ENCODE measurements at places on chromosomes 12 and 14.

GRCh38 chr12:93223440-93224426 is 154.0 kb upstream of the NUDT4 start:
- DNase-seq, result no peak

GRCh38 chr12:50765095-50765911 is 1.4 kb downstream of the ATF1 start:
- peak; percentile 44 for DNase-seq

- no peak for DNase-seq
Measured at GRCh38 chr14:101220921-101221510, 317.5 kb upstream of the RTL1 start.

GRCh38 chr14:61430066-61430757 is 108.8 kb downstream of the PRKCH start:
- DNase-seq, result no peak

- no peak for DNase-seq
Measured at GRCh38 chr14:61765225-61765943, 3.2 kb downstream of the SNAPC1 start.

DNA sequence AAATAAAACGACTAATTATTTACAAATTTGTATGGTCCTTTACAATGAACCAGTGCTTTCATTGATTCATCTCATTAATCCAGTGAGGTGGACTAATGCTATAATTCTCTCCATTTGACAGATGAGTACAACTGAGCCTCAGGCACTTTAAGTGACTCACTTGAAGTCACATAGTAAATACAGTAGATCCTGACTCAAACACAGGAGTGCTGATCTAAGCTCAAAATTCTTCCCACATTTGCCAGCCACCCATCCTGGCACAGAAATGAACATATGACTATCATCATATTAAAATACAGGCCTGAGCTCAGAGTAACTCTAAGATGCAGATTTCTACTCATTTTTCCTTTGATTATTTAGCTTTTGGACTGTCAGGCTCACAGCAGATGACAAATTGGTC is 30.6 kb downstream of the SLC16A7 start:
- DNase-seq, result no peak

- DNase-seq, result no peak
Measured at GRCh38 chr12:2058837-2059236, 6.0 kb downstream of the CACNA1C start.

- no peak for DNase-seq
Measured at GRCh38 chr14:20559461-20559904, 1.4 kb downstream of the RNASE9 start.

- DNase-seq, result no peak
Measured at GRCh38 chr14:104352493-104353220, 214.3 kb downstream of the KIF26A start.

DNA sequence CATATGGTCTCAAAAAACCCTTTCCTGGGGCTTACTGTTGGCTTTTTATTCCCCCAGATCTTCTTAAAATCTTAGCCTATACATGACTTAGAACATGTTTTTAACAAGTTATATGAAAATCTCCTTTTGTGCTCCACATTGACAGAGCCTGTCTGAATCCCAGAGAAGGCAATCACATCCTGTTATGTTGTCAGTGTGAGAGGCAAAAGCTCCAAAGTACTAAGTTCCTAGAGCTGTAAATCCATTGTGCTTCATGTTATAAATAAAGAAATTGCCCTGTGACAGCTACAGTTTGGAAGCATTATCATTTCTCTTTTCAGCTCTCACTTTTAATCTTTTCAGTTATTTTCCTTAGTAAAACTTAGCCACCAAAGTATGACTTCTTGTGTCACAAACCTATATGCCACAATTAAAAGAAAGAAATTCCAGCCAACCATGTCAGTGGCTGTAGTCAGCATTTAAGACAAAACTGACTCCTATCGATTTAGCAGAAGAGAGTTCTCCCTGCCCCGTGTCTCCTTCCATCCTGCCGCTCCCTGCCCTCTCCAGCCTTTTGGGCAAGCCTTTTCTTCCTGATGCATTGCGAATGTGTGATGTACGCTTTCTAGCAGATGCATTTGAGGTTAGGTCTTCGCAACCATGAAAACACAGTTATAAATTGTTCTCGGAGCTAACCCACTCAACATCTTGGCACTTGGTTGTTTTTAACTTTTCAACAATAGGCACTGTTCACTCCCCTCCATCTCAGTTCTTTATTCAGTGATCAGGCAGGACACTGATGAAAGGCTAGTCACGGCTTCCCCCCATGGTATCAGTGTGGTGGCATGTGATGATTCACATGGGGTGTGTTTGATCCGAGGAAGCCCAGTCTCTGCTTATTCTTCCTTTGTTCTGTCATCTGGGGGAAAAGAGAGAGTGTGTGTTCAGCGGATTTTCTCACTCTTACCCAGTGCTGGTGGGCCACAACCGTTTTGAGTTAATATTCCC is 143.5 kb downstream of the SSPN start:
- no peak for DNase-seq

- DNase-seq, result peak; percentile 58
Measured at GRCh38 chr12:54991161-54991990, 6.8 kb upstream of the TESPA1 start.

DNA sequence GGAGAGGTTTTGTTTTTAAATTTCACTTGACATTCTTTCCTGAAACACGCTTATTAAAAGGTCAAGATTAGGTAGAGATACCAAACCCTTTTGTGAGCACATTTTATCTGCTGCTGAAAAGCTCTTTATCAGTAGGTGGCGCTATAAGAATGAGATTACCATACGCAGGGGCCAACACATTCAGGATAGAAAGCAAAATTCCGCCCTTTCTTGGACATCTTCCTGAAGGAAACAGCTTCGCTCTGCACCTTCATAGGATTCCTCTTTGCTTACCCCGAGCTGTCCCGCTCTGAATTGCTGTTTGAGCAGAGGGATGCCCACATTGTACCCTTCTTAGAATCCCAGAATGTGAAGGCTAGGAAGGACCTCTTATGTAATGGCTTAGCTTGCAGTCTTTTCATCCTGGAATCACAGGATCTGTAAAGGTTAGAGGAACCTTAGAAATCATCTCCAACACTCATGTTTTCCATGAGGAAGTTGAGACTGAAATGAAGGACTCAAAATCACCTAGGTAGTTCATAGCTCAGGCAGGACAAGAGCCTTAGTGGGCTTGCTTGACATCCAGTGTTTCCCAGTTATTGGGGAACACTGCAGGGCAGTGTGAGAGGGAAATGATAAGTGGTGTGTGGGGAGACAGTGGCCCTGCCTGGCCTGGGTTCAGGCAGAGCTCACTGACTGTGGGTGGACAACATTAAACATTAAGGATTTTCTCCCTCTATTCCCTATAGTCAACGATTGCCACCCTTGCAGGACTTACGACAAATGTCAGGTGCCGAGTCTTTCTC is 38.7 kb upstream of the CRY1 start:
- DNase-seq, result no peak

- DNase-seq, result no peak
Measured at GRCh38 chr12:118055865-118056773, 4.9 kb downstream of the WSB2 start.

GRCh38 chr14:100333827-100334226 is 10.7 kb downstream of the SLC25A47 start:
- DNase-seq, result no peak

GRCh38 chr14:89027097-89027740 is 202.8 kb downstream of the TTC8 start:
- DNase-seq, result peak; percentile 77

DNA sequence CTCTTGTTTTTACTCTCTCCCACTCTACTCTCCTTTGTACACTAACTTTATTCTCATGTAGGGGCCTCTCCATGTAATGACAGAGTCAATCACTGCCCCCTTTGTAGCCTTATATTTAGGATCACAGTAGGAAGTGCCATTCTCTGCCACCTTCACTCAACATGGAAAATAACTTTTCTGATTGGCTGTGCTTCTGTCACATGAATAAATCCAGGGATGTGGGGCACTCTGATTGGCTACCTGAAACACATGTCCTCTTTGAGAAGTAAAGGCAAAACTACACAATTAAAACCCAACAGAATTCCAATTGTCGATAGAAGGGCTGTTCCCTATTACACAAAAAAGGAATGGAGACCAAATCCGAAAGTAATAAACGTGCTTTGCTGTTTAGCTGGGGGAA is at the start of gene RNASE9:
Gene RNASE9, minus strand, starts transcription at position 87 of the 400 bp plus-strand sequence.
- no peak for DNase-seq

DNA sequence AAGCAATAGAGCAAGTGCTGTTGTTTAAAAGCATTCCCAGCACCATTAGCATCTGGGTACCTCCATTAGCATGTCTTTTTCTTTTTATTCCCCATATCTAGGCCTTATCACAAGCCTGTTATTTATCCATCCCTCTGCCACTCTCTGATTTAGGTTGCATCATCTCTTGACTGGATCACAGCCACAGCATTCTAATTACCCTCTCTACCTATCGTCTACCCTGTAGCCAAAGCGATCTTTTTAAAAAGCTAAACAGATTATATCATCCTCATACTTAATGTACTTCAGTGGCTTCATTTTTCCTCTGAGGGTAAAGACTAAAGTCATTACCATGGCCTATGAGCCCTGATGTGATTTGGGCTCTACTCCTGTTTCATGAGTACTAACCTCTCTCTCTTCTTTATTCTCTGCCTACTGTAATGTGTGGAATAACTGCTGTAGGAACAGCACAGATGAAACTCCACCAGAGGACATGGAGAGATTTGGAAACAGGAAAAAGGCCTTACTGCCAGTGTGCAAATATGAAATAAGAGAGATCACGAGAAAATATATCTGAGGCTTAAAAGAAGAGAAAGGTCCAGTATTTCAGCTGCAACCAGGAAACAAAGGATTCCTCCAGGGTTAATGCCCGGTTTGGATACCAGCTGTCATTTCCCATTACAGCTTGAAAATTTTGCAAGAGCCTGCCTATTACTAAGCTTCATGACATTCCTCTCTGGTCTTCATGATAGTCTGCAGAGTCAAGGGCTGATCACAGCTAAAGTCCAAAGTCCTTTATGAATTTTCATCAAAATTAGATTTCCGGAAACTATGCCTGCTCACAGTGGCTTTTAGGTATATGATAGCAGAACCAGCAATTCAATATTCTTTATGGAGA is 422.5 kb upstream of the PDE3A start:
- DNase-seq, result no peak

DNA sequence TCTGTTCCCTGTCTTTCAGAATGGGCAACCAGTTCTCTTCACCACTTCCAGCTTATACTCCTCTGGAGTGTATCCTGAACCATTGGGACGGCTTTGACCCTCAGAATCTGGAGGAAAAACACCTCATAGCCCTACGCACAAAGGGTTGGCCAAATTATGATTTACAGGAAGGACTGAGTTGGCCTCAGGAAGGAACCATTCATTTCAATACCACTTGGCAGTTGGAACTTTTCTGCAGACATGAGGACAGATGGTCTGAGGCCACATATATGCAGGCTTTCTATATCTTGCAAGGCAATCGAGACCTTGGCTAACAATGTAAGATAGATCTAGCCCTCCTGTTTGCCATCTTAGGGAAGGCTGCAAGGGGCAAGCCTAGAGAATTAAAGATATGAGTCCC is 24.0 kb downstream of the CLECL1 start:
- DNase-seq, result no peak

GRCh38 chr14:73785834-73786635 is 65.6 kb upstream of the PTGR2 start:
- DNase-seq, result peak; percentile 75

- peak; percentile 49 for DNase-seq
Measured at GRCh38 chr12:132600048-132601032, 10.0 kb downstream of the LRCOL1 start.

DNA sequence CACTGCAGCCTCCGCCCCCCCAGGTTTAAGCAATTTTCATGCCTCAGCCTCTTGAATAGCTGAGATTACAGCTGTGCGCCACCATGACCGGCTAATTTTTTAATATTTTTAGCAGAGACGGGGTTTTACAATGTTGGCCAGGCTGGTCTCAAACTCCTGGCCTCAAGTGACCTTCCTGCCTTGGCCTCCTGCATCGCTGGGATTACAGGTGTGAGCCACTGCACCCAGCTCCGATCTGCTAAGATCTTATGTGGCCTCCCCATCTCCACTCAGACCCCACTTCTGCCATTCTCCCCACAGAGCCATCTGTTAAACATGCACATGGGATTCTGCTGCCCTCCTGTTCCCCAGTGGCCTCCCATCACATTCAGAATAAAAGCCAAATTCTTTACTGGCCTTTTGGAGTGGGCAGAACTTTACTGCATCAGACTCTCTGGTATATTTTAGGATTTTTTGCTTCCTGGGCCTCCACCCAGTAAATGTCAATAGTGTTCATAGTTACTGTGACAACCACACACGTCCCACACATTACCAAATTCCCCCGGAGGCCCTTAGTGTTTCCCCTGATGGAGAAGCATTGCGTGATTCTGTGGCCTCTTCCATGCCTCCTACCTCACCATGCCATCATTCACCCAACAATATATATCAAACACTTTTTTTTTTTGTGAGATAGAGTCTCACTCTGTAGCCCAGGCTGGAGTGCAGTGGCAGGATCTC is 96.3 kb downstream of the PTPN11 start:
- DNase-seq, result no peak

DNA sequence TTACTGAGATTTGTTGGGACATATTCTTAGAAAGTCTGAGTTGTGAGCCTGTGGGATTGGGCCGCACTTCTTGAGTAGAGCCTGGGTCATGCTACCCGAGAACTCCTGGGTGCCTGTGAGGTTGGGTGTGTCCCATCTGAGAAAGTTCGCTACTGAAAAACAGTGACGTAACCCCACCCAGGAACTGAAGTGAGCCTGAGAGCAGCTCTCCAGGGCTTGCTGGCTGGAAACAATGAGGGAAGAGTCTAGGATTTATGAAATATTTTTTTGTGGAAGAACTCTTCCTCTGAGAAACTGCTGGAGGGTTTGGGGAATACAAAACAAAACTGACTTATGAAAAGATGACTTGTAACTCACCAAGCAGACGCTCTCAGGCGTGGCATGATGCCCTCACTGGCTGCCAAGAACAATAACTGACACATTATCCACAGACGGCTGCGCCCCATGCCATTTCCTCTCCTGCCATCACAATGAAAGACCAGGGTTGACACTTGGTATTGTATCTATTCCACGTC is 69.2 kb downstream of the RASSF3 start:
- peak; percentile 69 for DNase-seq

DNA sequence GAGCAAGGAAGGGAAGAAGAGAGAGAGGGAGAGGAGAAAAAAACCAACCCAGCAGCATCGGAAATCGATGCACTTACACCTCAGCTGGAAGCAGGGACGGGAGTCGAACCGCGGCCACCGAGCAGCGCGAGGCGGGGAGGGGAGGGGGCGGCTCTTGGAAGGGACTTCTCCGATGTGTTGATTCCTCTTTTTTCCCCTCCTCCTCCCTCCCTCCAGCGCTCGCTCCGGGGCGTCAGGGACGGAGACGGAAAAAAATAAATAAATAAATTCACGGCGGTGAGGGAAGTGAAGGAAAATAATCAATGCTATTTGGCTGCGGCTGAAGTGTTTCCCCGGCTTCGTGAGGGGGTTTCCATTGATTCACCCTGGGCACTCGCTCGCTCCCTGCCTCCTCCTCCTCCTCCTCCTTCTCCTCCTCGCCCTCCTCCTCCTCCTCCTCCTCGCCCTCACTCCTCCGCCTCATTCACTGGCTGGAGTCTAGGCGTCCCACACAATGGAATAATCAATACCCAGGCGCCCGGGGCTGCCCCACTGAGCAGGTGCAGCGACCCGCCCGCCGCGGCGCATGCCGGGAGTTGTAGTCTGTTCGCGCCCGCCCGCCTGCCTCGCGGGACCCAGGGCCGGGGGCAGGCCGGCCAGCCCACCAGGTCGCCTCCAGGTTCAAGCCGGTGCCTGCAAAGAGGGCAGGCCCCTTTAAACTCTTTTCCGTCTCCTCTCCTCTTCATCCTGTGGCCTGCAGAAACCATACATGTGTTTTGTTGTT is at the start of gene ZFHX2:
Gene ZFHX2, minus strand, starts transcription at position 500 of the 763 bp plus-strand sequence. CDS start 16,440 bp downstream, outside the sequence.
- DNase-seq, result peak; percentile 88
